Stimulated activated CD4-positive, alpha-beta T cell treated with anti-CD3 and anti-CD28 coated beads, Interleukin-15, amount 100 ng/mL, for 1 hour (primary cell): ENCODE measurements at places on chromosomes 7 and 10.

DNA sequence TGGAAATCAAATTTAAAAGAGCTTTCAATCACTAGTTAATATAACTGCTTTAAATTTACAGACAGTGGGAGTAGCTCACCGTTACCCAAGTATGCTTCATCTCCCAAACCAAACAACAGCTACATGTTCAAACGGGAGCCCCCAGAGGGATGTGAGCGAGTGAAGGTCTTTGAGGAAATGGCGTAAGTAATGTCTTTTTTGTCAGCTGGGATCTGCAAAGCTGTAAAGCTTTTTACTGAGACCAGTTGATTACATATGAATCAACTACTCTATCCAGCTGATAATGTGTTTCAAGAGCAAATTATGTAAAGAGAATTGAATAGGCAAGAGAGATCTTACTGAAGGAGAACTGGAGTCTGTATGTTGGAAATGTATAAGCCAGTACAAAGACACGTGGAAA is 116.2 kb downstream of the GLCCI1 start:
- DNase-seq: no peak

GRCh38 chr7:22680482-22680911 is 46.5 kb upstream of the IL6 start:
- DNase-seq: no peak

GRCh38 chr7:110808361-110808760 is 282.6 kb upstream of the LRRN3 start:
- DNase-seq: no peak

GRCh38 chr7:84387595-84387994 is 193.0 kb upstream of the SEMA3A start:
- no peak for DNase-seq

GRCh38 chr7:68604541-68604940 is 993.7 kb upstream of the AUTS2 start:
- DNase-seq: no peak

DNA sequence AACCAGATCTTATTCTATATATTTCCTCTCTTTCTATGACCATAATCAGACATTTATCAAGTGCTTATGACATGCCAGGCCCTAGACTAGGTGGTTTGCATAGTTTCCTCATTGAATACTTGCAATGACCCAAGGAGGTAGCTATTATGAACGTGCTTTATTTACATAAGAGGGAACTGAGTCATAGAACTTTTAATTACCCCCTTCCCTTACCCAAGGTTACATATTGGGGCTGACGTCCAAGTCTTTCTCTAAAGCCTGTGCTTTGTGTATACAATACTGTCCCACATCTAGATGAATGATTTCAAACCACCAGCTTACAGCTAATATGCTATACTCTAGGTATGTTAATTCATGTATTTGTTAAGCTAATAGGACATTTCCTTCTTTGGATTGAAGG is 91.9 kb upstream of the NPY start:
- no peak for DNase-seq

GRCh38 chr7:157769526-157770215 is 432.9 kb downstream of the DNAJB6 start:
- DNase-seq: no peak

GRCh38 chr7:31702354-31702753 is 15.3 kb downstream of the PPP1R17 start:
- no peak for DNase-seq

DNA sequence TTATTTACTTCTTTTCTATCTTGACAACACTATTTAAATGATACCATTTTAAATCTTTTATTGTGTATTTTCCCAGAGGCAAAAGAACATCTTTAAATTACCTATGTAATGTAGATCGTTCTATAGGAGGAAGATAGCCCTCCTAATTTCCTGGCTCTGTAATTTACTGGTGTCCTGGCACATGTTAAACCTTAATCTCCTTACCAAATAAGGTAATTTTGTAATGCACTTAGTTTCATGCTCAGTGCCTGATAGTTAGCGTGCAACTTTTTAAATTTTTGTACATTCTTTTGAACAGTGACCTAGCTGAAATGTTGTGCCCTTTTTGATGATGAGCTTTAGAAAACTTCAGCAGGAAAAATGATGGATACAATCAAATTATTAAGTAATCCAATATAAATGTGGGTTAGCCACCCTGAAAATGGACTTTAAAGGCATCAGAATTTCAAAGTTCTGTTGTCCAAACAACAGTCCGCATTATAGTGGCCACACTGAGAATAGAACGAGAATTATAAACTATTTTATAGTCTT is 81.4 kb downstream of the ABCB5 start:
- DNase-seq: no peak

DNA sequence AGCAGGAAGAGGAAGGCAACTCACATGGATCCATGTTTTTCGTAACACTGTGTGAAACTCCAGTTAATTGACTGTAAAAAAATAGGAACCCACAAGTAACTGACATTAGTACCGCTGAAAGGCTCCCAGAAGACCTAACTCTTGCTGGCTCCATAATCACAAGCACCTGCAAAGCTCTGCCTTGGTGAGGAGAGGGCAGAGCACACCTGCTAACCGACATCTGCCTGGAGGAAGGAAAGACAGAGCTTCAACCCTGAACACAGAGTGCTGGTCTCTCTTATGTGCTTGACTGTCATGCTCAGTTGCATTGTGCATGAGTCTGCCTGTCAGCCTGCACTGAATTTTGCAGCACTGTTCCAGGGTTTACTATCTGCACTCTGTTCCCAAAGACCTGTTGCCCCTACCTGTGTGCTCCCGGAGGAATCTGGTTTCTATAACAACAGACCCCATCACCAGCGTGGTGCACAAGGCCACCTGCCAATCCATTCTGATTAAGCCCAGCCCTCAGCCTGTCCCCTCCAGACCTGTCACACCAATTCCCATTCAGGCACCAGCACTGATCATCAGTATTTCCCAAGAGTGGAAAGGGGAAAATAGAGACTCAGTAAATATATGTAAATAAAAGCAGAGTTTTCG is 63.1 kb upstream of the ANKRD1 start:
- DNase-seq: no peak

- no peak for DNase-seq
These were observed 23.1 kb upstream of the ITGA8 start for GRCh38 chr10:15742836-15743235.

DNA sequence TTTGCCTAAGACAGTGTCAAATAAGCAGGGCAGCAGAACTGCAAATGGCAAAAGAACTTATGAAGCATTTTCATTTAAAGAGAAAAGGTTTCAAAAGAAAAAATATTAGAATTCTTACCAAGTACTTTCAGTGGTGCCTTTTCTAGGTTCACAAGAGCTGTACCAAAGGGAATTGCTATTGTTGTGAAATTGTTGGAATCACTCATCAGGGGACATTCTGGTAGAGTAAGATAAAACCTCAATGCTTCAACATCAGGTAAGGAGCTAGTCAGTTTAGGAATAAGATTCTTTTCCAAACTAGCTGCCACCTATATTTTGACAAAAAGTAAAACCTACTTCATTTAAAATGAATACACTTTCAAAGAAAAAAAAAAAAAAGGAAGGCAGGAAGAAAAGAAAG is 85.0 kb downstream of the HERC4 start:
- DNase-seq: no peak

- no peak for DNase-seq
These were observed 16.0 kb upstream of the DLX6 start for GRCh38 chr7:96989241-96989858.

DNA sequence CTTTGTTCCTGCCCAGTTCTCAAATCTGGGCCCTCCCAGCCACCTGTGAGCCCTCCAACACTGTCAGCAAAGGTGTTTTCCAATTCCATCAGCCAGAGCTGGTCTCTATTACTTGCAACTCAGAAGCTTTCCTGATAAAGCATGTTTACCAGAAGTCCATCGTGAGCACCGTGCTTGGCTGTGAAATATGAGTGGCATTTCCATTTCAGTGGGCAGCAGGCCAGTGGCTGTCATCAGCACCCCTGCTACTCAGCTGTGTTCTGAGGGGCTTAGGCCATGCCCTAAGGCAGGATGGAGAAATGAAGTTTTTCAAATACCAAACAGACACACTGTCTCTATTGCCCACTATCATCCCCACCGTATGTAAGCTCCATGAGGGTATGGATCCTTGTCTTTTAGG is 12.7 kb upstream of the BNIP3 start:
- DNase-seq: no peak

GRCh38 chr10:11927746-11928145 is 104.6 kb downstream of the PROSER2 start:
- DNase-seq: no peak

DNA sequence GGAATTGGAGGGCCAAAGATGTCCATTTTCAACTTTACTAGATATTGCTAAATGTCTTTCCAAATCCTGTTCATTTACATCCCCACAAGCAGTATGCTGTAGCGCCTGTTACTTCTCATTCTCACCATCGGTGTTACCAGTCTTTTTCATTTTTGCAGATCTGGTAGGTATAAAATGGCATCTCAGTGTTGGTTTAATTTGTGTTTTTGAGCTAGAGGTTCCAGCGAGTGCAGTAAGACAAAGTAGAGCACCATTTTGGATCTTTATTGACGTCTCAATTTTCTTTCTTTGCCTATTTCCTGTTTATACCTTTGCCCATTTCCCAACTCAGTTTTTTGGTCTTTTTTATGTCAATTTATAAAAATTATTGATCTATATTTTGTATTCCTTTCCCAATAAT is 55.6 kb downstream of the NRF1 start:
- no peak for DNase-seq

DNA sequence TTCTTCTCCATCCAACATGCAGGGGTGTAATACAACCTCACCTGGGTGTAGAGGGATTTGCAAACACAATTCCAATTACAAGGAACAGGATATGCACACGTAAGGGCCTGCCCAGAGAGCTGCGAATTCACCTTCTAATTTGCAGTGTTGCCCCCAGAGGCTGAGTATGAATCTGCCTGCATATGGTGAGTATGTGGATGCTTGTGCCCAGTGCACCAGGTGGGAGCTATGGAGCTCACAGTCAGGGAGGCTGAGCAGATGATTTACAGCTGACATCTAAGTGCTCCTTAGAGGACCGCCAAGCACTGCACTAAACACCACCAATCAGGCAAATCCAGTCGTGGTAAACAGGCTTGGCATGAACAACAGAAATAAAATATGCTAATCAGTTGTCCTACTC is 132.0 kb downstream of the RELN start:
- no peak for DNase-seq

DNA sequence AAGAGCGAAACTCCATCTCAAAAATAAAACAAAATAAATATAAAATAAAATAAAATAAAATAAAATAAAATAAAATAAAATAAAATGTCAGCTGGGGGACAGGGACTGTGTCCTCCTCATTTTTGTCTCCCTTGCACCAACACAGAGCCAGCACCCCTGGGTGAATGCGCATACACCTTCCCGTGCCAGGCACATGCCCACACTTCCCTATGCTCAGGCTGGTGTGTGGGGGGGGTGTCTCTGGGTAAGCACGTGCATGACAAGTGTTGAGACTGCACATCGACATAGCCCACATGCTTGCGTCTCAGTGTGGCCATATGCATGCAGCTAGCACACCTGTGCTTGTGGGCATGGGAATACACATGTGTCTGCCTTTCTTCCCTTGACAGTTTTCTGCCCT is 24.7 kb upstream of the TLX1 start:
- no peak for DNase-seq

- no peak for DNase-seq
These were observed 26.7 kb downstream of the ERCC6 start for GRCh38 chr10:49512121-49512809.

DNA sequence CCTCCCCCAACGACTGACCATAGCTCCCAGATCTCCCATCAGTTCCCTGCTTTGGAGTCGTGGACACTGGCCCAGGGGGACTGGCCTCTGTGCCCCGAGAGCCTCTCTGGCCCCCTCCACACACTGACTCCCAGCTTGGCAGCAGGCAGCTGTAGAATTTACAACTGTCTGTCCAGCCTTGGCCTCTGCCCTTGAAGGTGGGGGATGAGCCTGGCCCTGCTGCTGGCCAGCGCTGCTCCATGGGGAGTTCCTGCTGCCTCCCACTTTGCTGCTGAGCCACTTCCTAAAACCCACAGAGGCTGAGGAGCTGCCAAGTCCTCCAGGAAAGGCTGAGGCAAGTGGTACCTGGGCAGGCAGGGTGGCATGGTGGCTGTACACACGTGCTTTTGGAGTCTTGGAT is 147.1 kb downstream of the WDR11 start:
- no peak for DNase-seq

DNA sequence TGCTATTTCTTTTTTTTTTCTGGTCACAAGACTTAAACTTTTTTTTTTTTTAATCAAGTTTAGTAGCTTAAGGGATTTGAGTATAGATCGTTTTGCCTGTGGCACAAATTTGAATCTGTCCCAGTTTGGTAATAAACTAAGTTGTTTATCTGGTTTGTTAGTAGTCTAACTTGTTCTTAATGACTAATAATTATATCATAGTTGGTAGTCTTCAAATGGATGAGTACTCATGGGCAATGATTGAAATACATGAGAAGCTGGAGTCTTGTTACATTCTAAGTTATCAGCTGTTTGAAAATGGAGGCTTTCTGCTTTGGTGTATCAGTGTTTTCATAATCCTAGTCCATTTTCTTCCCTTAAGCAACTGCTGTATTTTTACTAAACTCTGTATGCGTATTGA is 12.3 kb downstream of the BTAF1 start:
- no peak for DNase-seq

DNA sequence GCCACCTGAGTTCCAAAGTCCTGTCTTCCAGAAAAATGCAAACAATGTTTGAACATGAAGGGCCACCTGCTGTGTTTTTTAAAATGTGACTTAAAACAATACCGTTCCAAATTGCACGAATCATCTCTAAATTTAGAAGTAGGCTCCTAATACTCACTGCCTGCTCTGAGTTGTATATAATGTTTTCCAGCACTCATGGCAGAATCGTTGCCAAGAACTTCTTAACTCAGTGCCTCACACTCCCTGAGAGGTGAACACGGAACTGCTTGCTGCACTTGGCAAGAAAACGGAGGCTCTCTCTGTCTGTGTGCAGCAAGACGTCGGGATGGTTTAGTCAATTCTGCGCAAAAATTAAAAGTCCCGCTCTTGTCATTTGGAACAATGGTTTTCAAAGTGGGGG is 757.3 kb upstream of the AUTS2 start:
- DNase-seq: no peak

DNA sequence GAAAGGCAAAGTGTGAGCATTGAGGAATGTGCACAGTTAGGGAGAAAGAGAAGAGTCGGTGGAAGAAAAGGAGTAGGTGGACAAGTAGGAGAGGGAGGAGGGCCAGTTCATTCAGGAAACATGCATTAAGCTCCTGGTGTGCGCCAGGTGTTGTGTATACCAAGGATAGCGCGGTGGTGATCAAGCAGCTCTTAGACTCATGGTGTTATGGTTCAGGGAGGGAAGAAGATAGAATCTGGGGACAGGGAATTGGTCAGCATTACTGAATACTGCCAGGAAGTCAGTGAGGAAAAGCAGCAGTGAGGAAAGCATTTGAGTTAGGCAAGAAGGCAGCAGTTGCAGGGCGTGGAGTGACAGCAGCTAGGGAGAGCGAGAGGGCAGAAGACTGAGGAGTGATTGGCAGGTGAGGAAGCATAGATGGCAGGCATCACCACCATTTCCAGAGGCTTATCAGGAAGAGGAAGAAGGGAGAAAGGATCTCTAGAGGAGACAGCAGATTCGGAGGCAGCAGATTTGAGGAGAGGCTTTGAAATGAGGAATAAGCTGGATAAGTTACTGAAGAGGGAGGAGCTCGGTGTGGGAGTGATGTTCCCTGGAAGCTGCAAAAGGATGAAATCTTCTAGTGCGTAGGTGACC is 265.6 kb downstream of the GFRA1 start:
- no peak for DNase-seq

- no peak for DNase-seq
These were observed 7.4 kb upstream of the RRP12 start for GRCh38 chr10:97408496-97408992.
